ENCODE measurements at places on chromosomes 7 and 10. TPM values are rescaled to one million over a fixed set of nuclear protein-coding genes. Genes with fewer than 3 reads are reported as not detected.

- no peak for DNase-seq
- no peaks in the 10 kb centered on the region for H3K4me1 ChIP-seq
- no peaks in the 10 kb centered on the region for H3K27me3 ChIP-seq
- no peak overlapping the region for H3K4me3 ChIP-seq
Measured at GRCh38 chr10:15305634-15306033, 65.5 kb downstream of the FAM171A1 start.

LIPK gene
- total RNA-seq, result not detected

DNA sequence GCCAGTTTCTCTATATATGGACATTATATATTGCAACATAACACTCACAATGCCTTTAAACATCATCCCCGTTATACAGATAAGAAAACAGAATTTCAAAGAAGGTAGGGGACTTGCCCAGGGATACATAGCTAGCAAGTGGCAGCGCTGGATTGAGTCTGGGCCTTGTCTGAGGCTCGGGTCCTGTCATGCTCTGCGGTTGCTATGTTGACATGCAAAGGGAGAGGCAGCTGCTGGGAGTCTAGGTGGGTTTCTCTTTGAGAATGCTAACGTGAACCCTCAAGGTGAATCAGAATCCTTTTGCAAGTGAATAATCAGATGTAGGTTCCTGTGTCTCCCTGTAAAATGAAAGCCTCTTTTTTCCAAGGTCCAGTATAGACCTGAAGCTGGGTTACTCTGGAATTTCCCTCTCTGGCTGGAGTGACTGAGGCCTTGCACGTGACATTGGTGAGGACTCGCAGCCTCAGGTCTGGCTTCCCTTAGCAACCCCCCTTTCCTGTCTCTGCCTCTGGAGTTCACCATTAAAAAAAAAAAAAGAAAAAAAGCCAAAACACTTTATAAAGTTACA, 38.9 kb downstream of the TCF7L2 start:
- no peak overlapping the region for H3K27ac ChIP-seq
- no peak overlapping the region for H3K4me3 ChIP-seq
- no peaks in the 10 kb centered on the region for H3K27me3 ChIP-seq

- H3K4me1 ChIP-seq, result peaks cover 21% of the 10 kb centered on the region
- no peak overlapping the region for H3K27ac ChIP-seq
- H3K36me3 ChIP-seq, result no peaks in the 10 kb centered on the region
- DNase-seq, result no peak
- no peak overlapping the region for H3K4me3 ChIP-seq
- no peaks in the 10 kb centered on the region for H3K27me3 ChIP-seq
Measured at GRCh38 chr10:43983856-43984271, 335.2 kb upstream of the ZNF32 start.

PGAM2 gene
- total RNA-seq, result 1,023 TPM

DNA sequence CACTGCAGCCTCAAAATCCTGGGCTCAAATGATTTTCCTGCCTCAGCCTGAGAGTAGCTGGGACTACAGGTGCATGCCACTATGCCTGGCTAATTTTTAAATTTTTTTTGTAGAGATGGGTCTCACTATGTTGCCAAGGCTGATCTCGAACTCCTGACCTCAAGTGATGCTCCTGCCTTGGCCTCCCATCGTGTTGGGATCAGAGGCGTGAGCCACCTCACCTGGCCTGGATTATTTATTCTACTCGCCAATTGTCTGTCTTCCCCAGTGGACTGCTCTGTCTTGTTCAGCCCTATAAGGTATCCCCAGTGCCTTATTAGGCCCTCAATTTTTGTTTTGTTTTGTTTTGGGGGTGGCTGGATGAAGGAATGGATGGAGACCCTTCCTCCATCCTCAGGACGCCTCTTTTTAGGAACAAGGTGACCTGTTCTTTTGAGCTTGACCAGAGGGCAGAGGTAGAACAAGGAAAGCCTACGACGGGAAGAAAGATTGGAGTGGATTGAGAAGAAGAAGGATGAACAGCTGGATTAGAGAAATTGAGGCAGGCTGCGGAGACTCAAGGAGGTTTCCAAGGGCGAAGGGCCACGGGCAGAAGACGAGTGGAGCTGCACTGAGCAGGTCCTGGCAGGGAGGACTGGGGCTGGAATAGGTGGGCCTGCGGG, 541 bp upstream of the DENND10 start:
- H3K27me3 ChIP-seq, result no peaks in the 10 kb centered on the region
- H3K4me3 ChIP-seq, result no peak overlapping the region
- H3K36me3 ChIP-seq, result no peaks in the 10 kb centered on the region
- peaks cover 20% of the 10 kb centered on the region for H3K4me1 ChIP-seq
- no peak for DNase-seq
- no peak overlapping the region for H3K27ac ChIP-seq

CDNF gene
- total RNA-seq, result 6.3 TPM

GRCh38 chr7:93036807-93037206, 81.0 kb downstream of the SAMD9 start:
- no peaks in the 10 kb centered on the region for H3K36me3 ChIP-seq
- no peak overlapping the region for H3K4me3 ChIP-seq
- no peak for DNase-seq

SLC16A9 gene
- 2.4 TPM for total RNA-seq
